IMR-90 (cell line): ENCODE measurements at places on chromosomes 11 and 22. TPM values are rescaled to one million over a fixed set of nuclear protein-coding genes. Genes with fewer than 3 reads are reported as not detected.

PATE2 gene
- under 0.01 TPM in 1 of 2 replicates, not detected in the other for total RNA-seq

GRCh38 chr11:127445476-127445875, 444.9 kb upstream of the KIRREL3 start:
- no peak for DNase-seq

DNA sequence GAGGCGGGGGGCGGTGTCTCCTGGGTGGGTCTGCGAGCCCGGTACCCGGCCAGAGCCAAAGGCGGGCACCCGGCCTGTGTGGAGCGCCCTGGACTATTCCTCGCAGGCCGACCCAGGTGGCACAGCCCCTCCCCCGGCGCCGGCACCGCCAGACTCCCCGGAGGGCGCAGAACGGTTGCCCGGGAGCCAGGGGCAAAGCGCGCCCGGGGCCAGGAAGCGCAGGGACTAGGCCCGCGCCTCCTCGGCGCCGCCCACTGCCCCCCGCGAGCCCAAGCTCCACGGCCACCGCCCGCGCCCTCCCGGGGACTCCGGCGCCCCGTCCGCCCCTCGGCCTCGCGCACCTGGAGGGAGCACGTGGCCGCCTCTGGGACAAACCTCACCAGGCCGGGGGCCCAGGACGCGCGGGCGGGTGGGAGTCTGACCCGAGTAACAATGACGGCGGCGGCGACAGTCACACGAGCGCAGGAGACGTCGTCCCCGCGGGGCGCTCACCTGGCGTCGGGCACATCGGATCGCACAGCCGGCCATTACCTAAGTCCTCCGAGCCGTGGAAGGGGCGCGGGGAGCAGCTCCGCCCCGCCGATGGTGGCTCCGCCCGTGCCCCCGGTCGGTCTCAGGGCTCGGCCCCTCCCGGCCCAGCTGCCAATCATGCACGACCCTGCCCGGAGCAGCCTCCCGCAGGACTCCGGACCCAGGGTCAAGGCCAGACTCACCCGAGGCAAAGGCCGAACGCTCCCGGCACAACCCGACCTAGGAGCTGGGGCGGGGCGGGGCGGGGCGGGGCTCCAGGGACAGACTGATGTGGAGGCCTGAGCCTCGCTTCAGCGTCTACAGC, 7.4 kb downstream of the PLXNB2 start:
- no peak for DNase-seq

OR52J3 gene
- total RNA-seq: not detected in 2 replicates

GRCh38 chr22:25478528-25478927, 85.9 kb upstream of the GRK3 start:
- DNase-seq: no peak

- no peak for DNase-seq
Observed at GRCh38 chr11:8080674-8081590, at the start of gene TUB. Gene TUB, plus strand, starts transcription at chr11:8081211. Its CDS starts 300 bp downstream, at chr11:8081511.

KRTAP5-7 gene
- not detected in 2 replicates for total RNA-seq

DNA sequence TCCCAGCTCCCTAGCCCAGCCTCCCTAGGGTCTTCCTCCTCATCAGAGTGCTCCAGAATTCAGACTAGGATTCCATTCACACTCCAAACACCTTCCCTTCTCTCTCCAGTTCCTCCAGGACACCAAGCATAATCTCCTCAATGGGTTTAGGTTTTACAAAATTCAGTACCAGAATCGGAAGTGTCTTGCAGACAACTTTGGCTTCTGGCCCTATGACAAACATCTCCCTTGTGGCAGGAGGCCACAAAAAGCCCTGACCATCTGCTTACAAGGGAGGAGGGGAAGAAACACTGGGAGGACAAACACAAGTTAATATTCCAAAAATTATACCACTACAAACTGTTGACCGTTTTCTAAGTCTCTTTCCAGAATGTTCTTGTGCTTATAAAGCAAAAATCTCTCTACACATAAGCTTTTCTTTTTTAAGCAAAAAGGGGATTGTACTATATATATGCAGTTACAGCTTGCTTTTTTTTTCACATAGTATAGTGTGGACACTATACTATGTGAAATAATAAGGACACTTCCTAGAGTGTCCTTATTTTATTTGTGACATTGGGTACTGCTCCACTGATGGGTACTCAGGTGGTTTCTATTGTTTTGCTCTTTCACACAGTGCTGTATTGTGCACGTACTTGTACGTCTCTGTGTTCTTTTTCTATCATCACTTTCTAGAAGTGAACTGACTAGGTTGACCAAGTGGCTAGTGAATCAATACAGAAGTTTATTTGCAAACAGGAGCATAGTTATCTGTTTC, 78.7 kb downstream of the BDNF start:
- DNase-seq: peak; percentile 42

- DNase-seq: no peak
Observed at GRCh38 chr11:120649316-120649715, 137.8 kb downstream of the GRIK4 start.

DNA sequence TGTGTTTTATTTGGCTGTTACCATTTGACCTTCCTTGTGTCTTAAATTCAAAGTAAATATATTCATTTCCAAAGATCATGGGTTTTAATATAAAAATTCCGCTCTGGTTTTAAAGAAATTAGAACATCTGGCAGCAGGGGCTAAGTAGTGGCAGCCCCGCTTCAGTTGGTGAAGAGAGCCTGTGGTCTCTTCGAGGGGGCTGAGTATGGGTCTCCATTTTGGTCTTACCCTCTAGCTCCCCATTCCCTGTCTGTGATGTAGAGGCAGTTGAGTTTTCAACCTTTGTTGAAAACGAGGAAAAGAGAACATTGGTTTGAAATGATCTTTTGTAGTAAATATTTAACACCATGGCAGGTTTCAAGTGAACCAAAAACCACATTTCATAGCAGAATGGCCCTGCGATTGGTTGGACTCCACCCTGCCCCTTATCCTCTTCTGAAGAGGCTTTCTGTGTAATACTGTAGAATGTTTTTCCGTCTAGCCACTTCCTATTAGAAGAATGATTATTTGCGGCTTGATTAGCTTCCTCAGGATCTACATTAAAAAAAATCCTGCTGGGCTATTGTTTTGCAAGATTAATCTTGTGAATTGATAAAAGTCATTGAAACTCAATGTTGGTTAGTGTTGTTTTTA, 17.7 kb downstream of the APLP2 start:
- DNase-seq: no peak

- no peak for DNase-seq
Observed at GRCh38 chr11:78829146-78829545, 254.5 kb upstream of the NARS2 start.

DNAJB13 gene
- 0.18 and 0.28 TPM in 2 replicates for total RNA-seq

SLC7A4 gene
- total RNA-seq: not detected in 2 replicates

DNA sequence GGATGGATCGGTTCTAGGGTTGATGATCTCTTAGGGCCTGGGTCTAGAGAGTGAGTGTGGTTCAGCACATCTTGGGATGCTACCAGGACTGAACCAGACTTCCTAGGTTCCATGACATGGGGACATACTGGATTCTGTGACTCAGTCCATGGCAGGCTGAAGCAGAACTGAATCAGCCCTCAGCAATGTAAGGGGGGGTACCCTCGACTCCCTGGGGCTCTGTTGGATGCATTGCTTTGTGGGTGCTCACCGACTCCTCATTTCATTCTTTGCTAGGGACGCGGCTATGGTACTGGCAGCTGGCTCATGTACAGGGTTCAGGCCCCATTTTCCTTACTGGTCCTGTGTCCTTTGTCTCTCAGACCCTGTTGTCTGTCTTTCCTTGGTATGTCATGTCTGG, 733 bp upstream of the GRAMD1B start:
- DNase-seq: peak; percentile 86

MAJIN gene
- not detected in 2 replicates for total RNA-seq

DNA sequence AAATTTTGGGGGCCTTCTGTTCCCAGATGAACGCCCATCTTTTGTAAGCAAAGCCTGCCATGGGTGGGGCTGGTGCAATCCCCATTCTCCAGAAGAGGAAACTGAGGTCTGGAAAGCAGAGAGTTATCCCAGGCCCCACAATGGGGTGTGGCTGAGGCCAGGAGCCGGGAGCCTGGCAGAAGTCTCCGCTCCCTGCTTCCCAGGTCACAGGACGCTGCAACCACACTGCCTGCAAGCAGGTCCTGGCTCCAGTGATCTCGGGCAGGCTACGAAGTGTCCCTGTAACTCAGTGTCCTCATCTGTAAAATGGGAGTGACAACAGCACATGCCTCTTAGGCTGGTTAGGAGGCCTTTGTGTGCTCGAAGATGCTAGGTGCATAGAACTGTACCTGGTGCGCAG, 1.7 kb downstream of the PLCB3 start:
- no peak for DNase-seq

DNA sequence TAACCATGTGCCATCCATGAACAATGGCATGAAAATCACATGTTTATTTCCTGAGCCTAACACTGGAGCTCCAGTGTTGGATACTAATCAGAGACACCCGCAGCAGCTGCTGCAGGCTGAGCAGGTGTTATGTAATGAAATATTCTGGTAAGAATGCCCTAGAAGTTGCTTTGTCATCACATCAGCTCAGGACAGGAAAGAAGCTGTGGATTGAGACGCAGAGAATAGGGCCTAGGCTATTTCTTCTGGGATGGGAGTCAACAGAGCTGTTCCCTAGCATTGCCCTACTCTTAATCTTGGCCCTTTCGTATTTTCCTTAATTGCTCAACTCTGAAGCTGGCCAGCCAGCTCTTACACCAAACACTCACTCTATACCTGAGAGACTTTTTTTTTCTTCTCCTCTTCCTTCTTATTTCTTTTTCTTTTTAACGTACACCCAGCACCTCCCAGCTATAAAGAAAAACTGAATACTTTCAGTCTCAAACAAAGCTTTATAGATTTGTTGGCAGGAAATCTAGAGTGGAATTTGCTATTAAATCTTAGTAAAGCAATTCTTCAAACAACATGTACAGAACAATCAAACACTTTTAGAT, 31.9 kb downstream of the RASSF10 start:
- DNase-seq: no peak

- no peak for DNase-seq
Observed at GRCh38 chr11:48044577-48044976, 64.2 kb downstream of the PTPRJ start.

RHOD gene
- 4.7 and 5.3 TPM in 2 replicates for total RNA-seq

ARL2 gene
- 46.4 and 48.9 TPM in 2 replicates for total RNA-seq

DNA sequence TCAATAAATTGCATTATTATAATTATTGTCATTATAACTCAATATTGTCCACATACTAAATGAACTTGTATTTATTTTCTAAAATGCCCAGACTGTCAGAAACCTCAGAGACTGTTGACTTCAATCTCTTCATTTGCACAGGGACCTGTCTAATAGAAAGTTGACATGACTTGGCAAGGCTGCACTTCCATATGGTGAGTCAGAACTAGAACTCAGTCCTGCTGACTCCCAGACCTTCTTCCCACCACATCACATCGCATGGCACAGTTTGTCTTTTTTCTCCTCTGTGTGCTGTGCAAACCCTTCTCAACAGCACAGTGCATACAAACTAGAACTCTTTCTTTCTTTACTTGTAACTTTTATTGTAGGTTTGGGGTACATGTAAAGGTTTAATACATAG, 215.1 kb upstream of the BLID start:
- peak; percentile 28 for DNase-seq

HPX gene
- total RNA-seq: 0.36 and 0.56 TPM in 2 replicates

- no peak for DNase-seq
Observed at GRCh38 chr11:12979928-12980689, 29.0 kb upstream of the RASSF10 start.

DNA sequence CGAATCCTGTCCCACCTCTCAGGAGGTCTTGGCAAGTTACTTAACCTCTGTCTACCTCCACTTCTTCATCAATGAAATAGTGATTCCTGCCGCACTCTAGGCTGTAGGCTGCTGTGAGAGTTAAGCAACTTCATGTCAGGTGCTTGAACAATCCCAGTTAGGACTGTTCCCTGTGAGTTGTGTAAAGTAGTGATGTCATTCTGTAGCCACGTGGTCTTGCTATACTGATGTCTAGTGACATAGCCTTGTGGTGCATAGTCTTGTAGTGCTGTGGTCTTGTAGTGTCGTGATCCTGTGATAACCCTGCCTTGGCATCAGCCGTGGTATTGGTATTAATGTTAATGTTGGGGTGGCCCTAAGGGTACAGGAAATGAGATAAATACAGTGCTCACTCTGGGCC, 30.3 kb upstream of the PRR5 start:
- peak; percentile 83 for DNase-seq

- DNase-seq: no peak
Observed at GRCh38 chr11:25910086-25910485, 421.8 kb upstream of the ANO3 start.

DNA sequence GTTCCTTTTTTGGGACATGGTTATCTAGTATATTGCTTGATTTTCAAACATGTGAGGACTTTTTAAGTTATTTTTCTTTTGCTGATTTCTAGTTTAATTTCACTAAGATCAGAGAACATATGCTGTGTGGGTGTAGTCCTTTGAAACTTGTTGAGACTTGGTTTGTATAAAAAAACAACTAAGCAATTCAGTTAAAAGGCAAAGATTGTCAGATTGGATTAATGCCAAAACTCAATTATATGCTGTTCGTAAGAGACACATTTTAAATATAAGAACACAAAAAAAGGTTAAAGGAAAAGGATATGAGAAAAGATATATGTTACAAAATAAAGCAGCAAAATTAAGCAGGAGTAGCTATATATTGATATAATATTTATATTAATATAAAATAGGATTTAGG, 17.8 kb upstream of the RRM1 start:
- DNase-seq: no peak

GRCh38 chr11:124830749-124831148, 30.5 kb upstream of the MSANTD2 start:
- DNase-seq: no peak

PRR33 gene
- not detected in 2 replicates for total RNA-seq

GRCh38 chr11:107598225-107599139, 7.5 kb downstream of the ELMOD1 start:
- DNase-seq: no peak

DNA sequence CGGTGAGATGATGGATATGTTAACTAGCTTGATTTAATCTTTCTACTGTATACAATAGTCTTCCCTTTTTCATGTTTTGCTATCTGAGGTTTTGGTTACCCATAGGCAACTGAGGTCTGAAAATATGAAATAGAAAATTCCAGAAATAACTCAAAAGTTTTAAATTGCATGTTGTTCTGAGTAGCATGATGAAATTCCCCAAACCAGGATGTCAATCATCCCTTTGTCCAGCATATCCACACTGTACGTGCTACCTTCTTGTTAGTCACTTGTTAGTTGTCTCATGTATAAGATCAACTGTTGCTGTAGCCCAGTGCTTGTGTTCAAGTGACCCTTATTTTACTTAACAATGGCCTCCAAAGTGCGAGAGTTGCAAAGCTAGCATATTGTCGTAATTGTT, 21.2 kb upstream of the OR10W1 start:
- no peak for DNase-seq

DNA sequence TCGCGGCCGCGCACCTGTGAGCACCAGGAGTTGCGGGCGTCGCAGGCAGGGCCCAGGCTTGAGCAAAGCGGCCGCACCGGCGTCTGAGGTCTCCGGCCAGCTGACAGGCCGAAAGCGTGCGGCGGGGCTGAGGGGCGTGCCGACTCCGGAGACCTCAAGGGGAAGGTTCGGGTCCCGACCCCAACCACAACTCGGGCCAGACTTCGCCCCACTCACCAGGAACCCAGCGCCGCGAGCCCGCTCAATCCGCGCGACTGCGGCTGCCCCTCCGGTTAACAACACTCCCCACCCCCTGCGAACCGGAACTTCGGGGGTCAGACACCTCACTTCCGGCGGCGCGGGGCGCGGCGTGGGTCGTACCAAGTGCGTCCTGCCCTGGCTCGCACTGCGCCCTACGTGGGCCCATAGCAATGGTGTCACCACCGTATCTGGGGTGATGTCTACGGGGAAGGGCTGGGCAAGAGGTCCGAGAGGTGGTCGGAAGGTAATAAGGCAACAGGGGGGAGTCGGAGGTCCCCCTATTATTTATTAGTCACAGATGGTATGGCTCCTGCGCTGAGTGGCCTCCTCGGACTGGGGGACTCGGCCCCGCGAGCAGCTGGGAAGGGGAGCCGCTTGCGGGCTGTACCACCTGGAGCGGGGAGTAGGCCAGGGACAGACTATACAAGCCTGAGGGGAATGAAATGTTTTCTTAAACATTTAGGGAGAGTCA, at the start of gene SYVN1:
Gene SYVN1 (minus strand): TSS at position 280 of the 712 bp plus-strand sequence. CDS start 918 bp downstream, outside the sequence.
- peak; percentile 85 for DNase-seq
